NCI-H1694 treated with DMSO at 0.1 percent for 48 hours (cell line): ENCODE measurements at places on chromosomes 2 and 18.

DNA sequence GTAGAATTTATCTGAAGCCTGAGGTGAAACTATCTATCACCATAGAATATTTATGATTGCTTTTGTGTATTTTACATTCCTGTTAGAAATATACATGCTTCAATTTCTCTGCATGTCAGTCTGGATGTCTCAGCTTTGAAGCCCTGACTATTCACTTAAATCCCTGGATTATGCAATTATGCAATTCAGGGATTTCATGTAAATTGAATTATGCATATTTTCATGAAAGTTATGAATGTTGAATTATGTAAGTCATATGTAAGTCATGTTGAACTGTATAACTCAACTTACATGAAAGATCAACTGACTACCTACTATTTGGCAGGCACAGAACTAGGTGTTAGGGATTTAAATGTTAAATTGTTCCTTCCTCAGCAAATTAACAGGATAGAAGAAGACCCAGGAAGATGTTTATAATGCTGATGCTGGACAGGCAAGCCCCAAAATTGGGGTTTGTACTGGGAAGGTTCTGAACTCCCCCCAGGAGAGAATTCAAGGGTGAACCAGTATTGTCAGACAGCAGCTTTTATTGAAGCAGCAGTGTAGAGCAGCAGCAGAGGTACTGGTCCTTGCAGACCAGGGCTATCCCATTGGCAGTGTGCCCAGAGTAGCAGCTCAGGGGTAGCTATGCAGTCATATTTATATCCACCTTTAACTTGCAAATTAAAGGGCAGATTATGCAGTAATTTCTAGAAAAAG, 236.5 kb downstream of the ZNF804A start:
- no peak for DNase-seq

- DNase-seq, result no peak
Observed at GRCh38 chr2:47653036-47653435, 129.9 kb upstream of the MSH6 start.

GRCh38 chr2:134143568-134143967, 110.3 kb upstream of the MGAT5 start:
- no peak for DNase-seq

GRCh38 chr2:223182356-223182755, 130.4 kb downstream of the KCNE4 start:
- no peak for DNase-seq

GRCh38 chr2:189654641-189655040, 6.6 kb upstream of the ASNSD1 start:
- no peak for DNase-seq

GRCh38 chr2:106108351-106108750, 85.8 kb downstream of the UXS1 start:
- peak; percentile 9 for DNase-seq

DNA sequence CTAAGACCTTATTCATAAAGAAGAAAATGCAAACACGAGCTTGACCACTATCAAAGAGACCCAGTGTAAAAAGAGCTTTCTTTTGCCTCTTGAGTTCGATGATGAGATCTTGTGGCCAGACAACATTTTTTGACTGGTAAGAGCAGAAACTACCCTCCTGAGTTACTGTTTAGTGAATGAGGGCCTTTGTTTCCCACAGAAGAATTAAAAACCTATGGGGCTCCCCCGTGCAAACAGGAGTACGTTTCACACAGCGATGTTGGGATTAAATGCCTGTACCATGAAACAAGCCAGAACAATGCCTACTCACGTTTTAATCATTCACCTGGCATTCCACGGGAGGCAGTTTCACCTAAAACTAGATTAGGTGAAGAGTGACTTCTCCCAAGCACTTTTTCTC, 36.0 kb downstream of the MYCN start:
- DNase-seq, result no peak

GRCh38 chr2:127359520-127359919, 28.3 kb downstream of the MAP3K2 start:
- no peak for DNase-seq

DNA sequence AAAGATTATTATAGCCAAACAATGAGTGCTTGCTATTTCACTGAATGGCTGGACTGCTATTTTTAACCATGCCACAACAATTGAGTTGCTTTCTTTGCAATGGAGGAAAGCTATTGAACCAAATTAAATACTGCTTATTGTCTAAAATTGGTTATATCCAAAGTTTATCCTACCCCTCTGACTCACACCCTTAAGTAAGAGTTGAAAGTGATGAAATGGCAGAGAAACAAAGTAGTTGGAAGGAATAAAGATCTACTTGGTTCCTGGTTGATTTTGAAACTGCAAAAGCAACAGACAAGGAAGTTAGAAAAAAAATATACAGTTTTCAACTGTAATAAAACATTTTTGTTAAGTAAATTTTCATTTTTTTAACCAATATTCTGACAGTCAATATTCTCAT, 47.5 kb downstream of the EML4 start:
- no peak for DNase-seq

DNA sequence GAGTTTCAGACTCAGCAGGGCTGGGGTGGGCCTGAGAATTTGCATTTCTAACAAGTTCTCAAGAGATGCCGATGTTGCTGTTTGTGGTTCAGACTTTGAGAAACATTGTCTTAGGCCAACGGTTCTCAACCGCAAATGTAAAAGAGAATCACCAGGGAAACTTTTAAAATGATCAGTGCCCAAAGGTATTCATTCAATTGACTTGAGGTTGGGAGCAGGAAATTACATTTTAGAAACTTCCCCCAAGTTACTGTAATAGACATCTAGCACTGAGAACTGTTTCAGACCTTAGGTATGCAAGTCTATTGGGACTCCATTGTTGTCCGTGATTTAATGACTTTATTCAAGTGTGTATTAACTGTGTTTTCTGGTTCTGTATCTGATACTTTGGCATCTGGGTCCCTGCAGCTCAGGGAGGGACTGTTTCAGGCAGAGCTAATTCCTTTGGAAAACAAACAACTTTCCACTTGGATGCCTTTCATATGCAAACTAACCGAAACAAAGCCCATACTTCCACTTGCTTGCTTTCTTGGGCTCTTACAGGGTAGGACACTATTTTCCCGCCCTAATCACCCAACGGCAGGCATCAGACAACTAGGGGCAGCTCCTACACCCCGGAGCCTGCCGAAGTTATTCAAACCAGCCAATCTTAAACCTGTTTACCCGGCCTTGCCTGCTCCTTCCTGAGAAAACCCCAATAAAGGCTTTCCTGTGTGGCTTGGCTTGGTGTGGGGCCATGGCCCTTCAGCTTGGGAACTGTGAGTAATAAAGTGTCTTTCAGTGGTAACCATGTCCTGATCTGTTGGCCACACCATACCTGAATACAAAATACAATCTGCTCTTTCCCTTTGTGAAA, 97.6 kb downstream of the POLE4 start:
- no peak for DNase-seq

DNA sequence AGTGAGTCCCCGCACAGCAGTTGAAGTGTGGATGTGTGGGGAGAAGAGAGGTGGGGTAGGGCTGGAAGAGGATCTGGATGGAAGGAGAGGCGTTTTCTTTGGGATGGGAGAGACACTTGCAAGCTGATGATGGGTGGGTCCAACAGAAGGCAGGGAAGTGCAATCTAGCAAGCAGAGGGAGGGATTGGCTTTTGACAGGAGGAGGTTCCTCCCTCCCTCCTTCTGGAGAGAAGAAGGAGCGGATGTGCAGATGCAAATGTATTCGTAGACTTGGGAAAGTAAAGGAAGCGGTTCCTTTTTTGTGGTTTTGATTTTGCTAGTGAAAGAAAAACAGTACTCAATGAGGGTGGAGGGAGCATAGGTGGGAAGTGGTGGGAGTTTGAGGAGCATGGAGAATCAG, 48.9 kb downstream of the LAMA3 start:
- DNase-seq, result no peak

DNA sequence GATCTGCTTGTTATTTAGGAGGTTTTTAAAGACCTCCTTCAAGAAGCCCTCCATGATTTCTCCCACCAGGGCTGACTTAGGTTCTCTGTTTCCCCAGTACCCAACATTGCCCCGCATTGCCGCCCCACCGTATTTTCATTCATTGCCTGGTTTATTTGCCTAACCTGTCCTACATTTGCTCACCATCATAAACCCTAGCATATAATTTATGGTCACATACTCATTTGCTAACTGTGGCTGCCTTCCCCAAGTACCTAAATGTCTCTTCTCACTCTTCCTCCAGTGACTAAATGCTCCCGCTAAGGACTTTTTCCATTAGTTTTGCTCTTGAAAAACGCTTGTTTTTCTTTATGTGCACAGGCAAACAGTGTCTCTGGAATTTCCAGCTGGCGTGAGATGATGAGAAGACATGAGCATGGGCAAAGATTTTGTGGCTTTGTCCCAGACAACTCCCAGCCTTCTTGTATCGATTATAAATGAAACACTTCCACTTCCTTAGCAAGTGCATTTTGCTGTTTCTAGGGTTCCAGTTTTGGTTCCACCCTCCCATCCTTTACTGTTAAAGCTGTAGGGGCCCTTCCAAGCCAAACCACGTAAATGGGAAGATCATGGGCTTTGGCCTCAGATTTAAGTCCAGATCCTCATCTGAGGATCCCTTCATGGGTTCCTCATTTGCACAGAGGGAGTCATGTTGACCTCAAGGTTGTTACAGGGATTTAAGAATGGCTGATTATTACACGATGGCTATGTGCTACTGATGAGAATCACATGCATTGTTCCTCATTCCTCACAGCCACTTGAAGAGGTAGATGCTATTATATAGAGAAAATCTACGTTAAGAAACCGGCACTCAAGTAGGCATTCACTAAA, 21.0 kb upstream of the ARMC9 start:
- DNase-seq, result no peak

GRCh38 chr2:231642631-231643494, 50.2 kb downstream of the TEX44 start:
- DNase-seq, result no peak

DNA sequence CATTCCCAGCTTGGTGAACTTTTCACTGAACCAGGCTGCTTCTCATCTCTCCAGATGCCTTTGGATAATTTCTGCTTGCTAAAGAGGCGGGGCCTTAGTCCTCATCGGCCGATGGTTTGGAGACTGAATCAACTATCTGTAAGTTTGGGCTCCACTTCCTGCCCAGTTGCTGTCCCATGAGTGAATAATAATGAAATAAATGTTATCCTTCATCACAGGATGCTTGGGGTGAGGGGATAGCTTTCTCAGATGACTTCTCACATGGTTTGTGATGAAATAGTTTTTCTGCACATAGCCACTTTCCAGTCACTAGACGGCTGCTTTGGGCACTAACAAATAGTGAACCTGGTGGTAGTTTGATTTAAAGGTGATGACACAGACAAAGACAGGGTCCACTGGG, 376.6 kb upstream of the TRIB2 start:
- no peak for DNase-seq

DNA sequence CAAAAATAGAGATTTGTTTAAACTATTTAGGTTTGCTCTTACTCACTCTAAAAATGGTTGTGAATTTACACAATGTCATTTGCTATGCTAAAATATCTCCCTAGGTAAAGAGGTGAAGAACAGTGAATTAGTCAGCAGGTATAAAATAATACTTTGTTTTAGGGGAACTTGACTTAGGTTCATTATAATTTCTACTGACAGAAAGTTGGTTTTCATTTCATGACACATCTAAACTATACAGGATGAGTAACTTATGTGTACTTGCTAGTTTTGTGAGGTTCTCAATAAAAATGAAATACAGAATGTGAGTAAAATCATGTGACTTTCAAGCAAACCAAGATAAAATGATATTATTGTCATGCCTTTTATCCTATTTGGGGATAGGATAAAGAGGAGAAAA, 66.0 kb downstream of the DIS3L2 start:
- no peak for DNase-seq

- peak; percentile 52 for DNase-seq
Observed at GRCh38 chr2:175432021-175432420, 250.5 kb upstream of the ATP5MC3 start.
